ENCODE measurements at places on chromosomes 2 and 18.

- DNase-seq: no peak
Measured at GRCh38 chr18:422966-423365, 77.5 kb downstream of the COLEC12 start.

- no peak for DNase-seq
Measured at GRCh38 chr18:64539847-64540246, 391.0 kb upstream of the LINC00305 start.

DNA sequence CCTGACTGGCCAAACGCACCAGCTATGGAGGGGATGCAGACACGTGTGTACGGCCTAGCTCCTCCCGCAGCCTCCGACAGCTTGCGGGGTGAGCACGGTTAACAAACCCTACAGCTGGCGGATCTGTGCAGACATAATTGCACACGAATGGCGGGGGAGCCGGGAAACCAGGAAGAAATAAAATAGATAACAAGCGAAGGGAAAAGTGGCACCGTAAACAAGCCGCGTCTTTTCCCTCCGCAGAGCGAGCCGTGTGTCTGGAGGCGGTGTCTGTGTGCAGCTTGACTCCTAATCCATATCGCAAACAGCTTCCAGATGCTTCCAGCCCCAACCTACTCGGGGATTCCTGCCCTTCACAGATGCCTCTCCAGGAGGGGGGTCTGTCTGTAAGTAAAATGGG, 853.1 kb upstream of the SALL3 start:
- DNase-seq: no peak

DNA sequence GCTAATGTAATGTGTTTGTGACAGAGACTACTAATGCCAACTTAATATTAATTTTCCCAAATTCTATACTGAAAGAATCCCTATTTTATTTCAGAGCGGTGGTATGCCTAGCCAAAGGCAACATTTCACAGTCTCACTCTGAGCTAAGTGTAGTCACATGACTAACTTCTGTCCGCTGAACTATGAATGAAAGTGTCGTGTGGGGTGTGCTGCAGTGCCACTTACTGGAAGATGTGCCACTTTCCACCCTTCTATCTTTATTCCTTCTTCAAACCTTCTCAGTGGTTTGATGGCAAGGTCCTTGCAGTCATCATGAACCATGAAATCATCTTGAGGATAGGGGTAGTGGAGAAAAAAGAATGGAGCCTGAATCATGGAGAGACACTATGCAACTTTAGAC, 47.3 kb upstream of the C1D start:
- DNase-seq: no peak

DNA sequence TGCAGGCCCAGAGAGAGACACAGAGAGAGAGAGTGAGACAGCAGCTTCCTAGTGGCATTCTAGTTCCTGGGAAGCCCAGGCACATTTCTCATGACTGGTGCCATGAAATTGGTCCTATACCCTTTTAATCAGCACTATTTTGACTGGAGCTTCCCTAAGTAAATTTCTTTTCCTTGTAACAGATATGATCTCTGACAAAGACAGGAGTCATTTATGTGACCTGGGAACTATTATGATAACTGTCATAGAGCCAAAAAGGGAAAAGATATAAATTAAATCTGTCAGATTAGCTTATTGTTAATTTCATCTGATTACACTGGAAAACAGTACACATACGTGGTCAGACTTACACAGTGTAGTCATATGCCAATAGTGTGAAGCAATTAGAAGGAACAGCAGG, 161.3 kb upstream of the HNRNPA3 start:
- no peak for DNase-seq

- DNase-seq: peak; percentile 42
Measured at GRCh38 chr2:171712051-171712450, 24.8 kb downstream of the DYNC1I2 start.

DNA sequence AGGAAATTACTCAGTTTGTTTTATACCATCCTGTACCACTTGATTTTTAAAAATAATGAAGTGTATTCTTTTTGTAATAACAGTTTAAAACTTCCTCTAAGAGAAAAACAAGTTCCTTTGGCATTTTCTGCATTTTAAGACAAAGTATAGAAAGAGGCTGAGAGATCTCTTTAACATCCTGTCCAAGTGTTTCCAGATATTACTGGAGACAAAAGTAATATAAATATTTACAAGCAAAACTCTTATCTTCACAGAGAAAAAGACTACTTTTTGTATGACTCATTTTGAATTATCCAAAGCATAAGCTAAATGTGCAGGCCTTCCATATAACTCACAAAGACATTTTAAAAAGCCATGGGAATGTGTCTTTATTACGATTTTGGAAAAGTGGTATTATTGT, 221.1 kb downstream of the RDH14 start:
- no peak for DNase-seq

DNA sequence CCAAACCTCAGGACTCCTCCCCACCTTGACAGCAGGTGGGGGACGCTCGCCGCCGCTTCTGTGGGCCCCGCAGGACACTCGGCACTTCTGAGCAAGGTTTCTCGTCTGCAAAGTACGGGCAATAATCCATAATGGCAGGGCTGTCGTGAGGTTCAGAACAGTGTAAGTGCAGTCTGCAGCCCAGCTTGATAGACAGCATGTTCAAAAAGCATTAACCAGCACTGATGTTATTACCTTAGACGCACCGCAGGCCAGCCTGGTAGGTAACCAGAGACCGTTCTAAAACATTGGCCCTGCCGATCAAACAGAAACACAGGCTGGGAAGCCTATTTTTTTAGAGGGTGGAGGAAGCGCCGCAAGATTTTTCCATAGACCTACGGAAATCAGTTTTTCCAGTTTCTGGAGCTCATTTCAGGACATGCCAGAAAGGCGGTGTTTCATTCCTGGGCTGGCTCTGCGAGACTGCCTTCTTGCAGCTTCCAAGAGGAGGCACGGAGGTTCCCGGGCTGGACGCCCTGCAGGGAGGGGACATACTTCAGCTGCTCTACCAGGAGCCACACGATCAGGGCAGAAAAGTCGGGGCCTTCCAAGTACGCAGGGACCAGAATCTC, 148.7 kb downstream of the TPO start:
- DNase-seq: no peak

DNA sequence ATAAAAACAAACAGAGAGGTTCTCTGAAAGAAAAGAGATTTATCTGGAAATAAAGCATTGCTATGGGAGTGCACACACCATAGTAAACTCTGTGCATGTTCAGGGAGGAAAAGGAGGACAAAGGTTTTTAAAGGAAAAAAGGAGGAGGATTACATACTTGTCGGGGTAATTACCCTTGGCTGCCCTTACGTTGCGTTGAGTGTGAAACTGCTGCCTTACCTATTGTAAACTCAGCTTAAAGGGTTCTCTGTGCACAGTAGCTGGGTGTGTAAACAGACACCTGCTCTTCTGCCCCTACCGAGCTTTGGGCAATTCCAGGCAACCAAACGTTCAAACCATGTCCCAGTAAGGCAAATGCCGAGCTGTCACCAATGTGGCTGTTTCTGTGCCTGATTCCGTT, 29.6 kb upstream of the PXDN start:
- no peak for DNase-seq

DNA sequence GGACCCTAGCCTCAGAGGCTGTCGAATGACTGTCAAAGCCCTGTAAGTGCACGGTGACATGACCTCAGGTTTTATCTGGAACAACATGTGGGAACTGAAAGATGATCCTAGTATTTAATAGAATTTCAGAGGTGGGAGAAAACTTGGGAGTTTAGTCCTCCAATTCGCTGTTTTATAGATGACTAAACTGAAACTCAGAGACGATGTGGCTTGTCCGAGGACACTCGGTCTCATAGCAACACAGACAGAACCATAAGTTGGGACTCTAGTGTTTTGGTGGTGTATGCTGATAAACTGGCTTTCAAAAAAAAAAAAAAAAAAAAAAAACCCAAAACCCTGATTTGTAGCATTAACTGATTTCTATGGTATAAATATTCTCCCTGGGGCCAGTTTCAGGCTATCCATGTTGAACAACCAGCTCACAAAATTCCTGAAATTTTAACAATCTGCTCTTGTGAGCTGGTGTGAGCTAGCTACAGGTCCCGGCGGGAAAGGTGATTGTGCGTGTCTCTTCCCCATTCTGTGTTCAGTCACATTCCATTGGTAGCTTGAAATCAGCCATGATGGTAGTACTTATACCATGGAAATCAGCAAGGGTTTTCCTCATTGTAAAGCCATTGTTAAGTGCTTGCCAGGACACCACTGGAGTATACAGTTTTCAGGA, 195.5 kb upstream of the EPAS1 start:
- no peak for DNase-seq
